Right lung (tissue), 10 donors: ENCODE measurements at places on chromosomes 2 and 18.

GRCh38 chr2:49714454-49714853, 560.1 kb upstream of the FSHR start:
- no peak for DNase-seq

DNA sequence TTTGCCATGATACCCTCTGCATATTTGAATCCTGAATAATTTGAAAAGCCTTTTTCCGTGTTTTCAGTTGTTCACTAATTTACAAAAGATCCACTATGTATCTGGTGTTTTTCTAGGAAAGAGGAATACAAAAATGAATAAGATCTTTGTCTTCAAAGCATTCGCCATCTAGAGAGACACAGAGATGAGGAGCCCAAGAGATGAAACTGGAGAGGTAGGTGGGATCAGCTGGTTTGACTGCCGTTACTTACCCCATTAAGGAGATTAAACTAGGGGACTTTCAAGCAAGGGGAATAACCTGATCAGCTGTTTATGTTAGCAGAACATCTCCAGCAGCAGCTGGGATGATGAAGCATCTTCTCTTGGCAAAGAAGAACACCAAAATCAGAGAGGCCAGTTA, 150.2 kb upstream of the SATB2 start:
- DNase-seq = no peak

DNA sequence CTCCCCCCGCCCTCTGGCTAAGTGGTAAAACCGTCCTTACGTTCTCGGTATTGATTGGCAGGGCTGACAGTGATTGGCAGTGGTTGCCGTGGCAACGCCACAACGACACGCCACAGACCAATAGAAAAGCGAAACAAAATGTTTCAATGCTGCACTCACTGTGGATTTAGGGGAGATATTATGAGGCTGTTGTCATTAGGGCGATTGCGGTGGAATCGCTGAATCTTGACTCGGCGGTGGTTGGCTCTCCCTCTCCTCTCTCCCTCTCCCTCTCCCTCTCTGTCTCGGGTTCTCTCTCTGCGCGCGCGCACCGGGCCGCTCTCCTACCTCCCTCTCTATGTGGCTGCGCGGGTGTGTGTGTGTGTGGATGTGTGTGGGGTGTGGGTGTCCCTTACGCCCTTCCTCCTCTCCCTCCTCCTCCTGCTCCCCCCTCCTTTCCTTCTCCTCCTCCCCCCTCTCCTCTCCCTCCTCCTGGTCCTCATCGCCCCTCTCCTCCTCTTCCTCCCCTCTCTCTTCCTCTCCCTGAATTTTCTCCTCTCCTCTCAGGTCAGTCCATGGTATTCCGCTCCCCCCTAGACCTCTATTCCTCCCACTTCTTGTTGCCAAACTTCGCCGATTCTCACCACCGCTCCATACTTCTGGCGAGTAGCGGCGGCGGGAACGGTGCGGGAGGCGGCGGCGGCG, at the start of gene SIX3:
Gene SIX3, plus strand, starts transcription at position 152 of the 684 bp plus-strand sequence. Its CDS starts 403 bp downstream, at position 555.
- no peak for DNase-seq

- no peak for DNase-seq
These were observed 198.2 kb upstream of the SPRED2 start for GRCh38 chr2:65630643-65631042.

GRCh38 chr18:74800098-74800497, 202.4 kb downstream of the ZNF407 start:
- DNase-seq = no peak

- peak; percentile 51 for DNase-seq
These were observed 44.2 kb upstream of the DSC1 start for GRCh38 chr18:31206787-31207381.
